ENCODE measurements at places on chromosomes 16 and 17.

- DNase-seq = no peak
These were observed 4.4 kb downstream of the LITAF start for GRCh38 chr16:11582157-11582814.

DNA sequence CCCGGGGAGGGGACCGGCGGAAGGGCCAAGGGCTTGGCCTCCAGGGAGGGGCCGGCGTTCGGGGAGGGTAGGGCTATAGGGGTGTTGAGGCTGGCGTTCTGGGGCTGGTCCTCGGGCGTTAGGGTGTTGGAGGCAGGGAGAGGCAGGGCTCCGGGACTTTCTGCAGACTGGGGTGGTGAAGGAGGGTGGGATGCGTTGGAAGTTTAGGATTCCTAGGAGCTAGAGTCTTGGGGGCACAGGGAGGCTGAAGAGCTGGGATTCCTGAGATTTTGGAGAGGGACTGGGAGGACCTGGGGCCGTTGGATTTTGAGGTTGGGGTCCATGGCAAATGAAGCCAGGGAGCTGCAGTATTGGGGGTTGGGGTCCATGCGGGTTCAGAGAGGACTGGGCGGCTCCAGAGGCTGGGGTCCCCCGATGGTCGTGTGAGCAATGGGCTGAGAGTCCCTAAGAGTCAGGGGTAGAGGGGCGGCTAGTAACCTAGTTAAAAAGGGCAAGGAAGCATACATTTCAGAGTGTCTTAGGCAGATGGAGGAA, 740 bp downstream of the NFATC2IP start:
- DNase-seq = no peak

- DNase-seq = no peak
These were observed 7.8 kb upstream of the TEX19 start for GRCh38 chr17:82351254-82351712.

DNA sequence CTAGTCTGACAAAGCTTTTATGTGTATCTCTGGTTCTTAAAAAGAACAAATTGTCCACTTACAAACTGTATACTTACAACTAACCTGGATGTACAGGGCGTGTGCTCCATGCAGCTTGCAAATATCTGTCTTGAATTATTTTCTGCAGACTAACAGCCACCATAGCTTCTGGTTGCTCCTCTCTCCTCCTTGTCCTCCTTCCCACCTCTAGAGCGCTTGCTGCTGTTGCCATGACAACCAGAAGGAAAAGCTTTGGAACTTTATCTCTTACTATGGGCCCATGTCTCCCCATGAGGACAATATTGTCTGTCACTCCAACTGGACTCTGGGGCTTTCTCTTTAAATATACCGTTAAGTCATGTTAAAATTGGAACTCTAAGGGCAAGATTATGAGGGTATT, 71.5 kb upstream of the DHX40 start:
- no peak for DNase-seq

GRCh38 chr17:35089586-35090296, 26.2 kb upstream of the RFFL start:
- no peak for DNase-seq

GRCh38 chr16:83402967-83403366, 404.8 kb upstream of the HSBP1 start:
- no peak for DNase-seq

DNA sequence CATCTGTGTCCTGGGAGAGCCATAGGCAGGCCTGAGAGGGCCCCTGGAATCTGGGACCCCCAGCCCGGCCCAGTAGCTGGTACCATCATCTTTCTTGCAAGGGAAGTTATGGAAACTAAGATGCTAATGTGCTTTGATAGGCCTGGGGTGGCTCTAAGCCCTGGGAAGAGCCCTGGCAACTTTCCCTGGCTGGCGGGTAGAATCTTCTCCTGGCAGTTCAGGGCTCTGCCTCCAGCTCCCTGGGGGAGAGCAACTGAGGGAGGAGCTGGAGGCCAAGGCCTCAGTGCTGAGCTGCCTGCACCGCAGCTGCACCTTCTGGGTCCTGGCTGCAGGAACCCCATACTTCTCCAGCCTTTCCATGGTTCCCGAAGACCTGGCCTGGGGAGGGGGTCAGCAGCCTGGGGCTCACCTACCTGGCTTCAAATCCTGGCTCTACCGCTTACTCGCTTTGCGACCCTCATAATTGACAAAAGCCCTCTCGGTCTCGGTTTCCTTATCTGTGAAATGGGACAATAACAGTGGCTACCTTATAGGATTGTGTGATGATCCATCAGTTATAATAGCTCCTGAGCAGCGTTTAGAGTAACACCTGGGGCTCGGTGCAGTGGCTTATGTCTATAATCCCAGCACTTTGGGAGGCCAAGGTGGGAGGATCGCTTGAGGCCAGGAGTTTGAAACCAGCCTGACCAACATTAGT, 333.7 kb downstream of the SEC14L1 start:
- DNase-seq = no peak

DNA sequence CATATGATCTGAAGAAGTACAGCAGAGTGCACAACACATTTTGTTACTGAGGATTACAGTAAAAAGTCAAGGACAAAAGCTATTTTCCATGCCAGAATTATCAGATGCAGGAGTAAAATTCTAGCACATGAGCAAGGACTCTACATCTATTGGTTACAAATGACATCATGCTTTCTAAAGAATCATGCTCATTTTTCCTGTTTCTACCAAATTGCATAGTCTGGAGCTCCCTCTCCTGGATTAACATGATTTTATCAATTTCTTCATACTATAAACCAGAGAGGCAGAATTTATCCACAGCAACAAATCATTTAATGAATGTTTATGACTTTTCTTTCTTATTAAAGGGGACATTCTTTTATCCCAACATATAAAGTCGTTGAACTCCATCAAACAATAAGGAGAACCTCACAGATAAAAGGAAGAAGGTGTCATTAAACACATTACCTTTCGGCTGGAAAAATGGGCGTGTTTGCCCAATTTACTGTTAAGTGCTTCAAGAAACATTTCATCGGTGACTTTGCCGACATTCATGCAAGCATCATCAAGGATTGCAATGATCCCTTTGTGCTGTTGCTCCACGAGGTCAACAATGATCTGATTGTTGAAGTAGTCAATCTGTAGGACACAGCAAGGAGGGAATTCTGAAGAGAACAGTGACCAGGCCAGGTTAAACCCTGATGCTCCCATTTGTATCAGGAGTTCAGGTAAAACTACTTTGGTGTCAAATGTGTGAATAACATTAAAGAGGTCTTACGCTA, 121.7 kb downstream of the MYO1D start:
- DNase-seq = no peak

DNA sequence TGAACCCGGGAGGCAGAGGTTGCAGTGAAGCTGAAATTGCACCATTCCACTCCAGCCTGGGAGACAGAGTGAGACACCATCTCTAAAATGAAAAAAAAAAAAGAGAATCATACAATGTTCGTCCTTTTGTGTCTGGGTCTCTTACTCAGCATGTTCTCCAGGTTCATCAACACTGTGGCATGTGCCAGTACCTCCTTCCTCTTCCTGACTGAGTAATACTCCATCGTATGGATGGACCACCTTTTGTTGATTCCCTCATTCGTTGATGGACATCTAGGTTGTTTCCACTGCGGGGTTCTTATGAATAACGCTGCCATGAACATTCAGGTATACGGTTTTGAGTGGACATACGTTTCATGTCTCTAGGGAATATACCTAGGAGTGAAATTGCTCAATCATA, 4.1 kb upstream of the HS3ST6 start:
- no peak for DNase-seq

- no peak for DNase-seq
These were observed 73.6 kb downstream of the IL21R start for GRCh38 chr16:27475561-27475960.

DNA sequence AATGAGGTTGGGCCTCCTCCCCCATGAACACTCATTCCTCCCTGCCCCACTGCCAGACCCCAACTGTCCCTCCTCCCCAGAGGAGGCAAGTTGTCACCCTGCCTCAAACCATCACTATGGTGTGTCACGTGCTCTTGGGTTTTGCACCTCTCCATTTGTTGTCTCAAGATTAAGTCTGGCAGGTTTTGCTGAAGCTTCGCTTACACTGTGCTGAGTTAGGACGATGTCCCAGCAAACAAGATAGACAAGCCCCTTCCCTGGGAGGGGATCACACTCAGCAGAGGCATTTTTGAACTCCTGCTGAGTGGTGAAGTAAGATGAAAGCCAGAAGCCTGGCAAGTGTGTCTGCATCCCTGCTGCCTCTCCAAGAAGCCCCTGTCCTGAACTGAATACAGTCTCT, 78.3 kb downstream of the CBLN1 start:
- no peak for DNase-seq
